ENCODE measurements at places on chromosomes 6 and 20.

GRCh38 chr20:4844751-4845465 is 123.2 kb downstream of the PRND start:
- DNase-seq, result no peak

- no peak for DNase-seq
Observed at GRCh38 chr6:145963216-145964068, 716 bp downstream of the SHPRH start.

DNA sequence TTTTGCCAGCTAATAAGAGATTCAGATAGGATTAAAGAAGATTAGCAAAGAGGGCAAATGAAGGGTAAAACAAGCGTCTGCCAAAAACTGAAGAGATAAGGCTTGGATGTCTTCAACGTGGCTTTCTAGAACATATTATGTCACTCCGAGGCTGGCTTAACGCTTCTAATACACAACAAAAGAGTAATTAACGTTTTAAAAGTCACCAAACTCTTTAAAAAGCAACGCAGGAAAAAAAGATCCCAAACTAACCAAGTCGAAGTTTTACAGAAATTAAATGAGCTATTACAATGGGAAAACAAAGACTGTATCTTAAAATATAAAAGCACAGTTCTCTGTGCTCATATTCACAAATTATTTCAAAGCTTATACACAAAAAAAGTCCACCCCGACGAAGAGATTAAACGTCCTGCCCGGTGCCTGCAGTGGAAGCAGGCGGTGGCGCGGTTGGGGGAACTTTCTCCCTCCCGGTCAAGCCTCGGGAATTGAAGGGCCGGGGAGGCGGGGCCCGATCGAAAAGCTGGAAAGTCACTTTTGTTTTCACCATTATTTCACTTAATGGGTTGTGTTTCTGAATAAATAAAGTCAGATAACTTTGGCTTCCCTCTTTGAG is 1.2 kb downstream of the MAK start:
- DNase-seq, result no peak

GRCh38 chr6:123780021-123780420 is 23.6 kb upstream of the NKAIN2 start:
- no peak for DNase-seq

DNA sequence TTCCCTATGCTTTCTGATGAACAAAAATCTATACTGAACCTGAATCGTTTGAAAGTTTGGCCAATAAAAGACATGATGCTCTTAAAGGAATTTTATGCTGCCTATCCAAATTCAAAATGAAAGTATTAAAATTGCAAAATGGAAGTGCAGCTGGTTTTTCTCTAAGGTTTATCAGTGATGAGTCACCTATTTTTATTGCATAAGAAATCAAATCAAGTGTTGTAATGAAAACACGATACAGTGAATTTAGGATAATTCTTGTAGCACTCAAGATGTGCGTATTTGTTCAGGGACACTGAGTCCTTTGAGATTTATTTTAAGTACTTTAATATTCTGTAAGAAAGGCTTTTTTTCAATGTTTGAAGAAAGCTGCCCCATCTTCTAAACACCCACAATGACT is 409.5 kb downstream of the ADGRB3 start:
- no peak for DNase-seq

GRCh38 chr6:25242567-25242966 is 36.6 kb upstream of the CARMIL1 start:
- DNase-seq, result no peak

DNA sequence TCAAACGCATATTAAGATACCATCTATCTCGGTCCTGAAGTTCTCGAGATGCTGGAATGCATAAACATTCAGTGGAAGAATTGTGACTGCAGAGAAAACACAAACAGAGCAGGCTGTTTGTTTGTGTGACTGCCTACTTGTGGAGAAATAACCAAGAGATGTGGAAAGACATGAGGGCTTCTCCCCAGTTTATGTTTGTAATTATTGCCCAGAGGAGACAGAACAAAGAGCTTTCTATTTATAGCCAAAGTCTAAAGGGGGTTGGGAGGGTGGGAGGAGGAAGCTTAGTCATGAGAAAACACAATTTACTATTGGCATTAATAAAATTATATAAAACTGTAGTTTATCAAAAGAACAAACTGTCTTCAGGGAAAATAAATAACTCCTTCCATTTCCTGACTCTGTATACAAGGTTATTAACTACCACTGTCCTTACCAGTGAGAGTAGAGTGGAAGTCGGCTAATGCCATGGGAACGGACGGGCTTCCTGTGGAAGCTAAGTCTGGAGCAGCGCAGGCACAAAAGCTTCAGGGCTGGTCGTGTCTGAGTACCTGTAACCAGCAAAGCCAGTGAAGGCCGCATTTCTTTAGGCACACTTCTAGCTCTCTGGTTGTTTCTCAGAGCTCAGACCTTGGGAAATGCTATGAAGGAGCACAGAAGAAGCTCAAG is 200.2 kb upstream of the SUPT3H start:
- no peak for DNase-seq

GRCh38 chr20:48381353-48382120 is 446.3 kb downstream of the PREX1 start:
- DNase-seq, result no peak

- no peak for DNase-seq
Observed at GRCh38 chr6:29728173-29728874, 5.1 kb downstream of the HLA-F start.

GRCh38 chr20:51135926-51136715 is 113.2 kb upstream of the KCNG1 start:
- DNase-seq, result no peak

- no peak for DNase-seq
Observed at GRCh38 chr20:23156170-23156841, 70.2 kb upstream of the CD93 start.

DNA sequence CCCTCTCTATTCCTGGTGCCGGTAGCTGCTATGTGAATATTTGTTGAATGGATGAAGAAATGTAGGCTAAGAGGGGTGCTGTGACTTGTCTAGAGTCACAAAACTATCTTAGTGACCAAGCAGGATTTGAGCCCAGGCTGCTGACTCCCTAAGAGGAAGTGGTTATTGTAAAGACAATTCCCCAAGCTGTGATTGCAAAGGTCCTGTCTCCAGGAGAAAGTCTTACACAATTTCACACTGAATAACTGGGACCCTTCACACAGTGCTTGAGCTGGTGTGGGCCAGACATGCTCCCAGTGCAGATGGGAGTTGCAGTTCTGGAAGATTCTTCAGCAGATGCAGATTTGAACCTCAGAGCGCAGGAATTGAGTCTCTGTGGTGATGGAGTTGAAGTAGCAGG is 38.1 kb downstream of the IYD start:
- DNase-seq, result no peak

DNA sequence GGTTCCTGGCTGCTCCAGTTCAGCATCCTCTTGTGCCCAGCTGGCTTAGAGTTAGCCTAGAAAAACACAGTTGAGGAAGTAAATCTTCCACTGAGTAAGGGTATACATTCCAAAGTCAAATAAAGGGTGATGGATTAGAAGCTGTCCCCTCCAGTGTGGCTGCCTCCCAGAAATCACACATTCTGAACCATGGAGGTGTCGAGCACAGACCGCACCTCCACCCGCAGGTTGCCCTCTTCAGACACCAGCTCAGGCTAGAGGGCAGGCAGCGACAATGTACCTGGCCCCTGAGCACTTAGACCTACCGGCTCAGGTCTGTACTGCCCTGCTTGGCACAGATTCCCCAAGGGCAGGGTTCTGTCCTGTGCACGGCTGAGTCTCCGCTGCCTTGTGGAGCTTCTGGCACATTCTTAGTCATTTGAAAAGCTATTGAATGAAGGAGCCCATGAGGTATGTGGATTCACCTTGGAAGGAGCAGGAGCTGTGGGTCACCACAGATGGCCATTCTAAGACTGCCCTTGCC is 118.1 kb downstream of the FAM120B start:
- DNase-seq, result no peak

- DNase-seq, result no peak
Observed at GRCh38 chr6:38684237-38684636, 18.7 kb downstream of the GLO1 start.

- DNase-seq, result no peak
Observed at GRCh38 chr20:17762243-17762872, 62.6 kb downstream of the BANF2 start.

- no peak for DNase-seq
Observed at GRCh38 chr20:63017076-63017825, 10.5 kb upstream of the BHLHE23 start.

DNA sequence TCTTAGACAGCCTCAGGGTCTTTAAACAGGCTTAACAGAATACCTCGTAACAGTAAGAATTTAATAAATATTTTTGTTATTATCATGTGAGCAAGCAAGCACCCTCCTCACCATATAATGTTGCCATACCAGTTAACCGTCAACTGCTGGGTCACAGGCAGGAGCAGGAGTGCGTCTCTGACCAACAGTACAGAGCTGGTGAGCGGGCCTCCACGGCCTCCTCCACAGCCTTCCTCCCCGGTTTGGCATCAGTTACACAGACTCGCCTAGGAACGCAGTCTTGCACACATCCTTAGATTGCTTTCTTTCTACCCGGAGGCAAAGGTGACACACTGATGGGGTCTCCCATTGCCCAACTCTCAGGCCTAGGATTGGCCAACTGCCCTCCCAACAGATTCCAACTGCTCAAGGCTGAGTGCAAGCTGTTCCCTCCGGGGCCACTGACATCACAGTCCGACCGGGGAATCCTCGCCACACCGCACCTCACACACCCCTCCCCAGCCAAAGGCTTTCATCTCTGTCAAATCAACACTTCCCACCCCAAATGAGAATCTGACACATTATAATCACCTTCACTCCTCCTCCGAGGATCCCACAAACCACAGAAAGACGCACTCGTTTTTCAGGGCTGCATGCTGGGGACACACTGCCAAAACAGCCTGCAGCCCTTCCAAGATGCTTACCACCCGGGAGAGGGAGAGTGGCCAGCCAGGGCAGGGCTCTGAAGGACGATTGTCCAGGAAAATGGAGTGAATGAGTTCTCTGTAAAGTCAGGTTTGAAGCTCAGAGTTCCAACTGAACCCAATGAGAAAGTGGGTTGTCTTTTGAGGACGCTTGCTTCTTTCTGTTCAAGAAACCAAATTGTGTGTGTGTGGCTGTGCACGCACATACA is 63.2 kb downstream of the PDE10A start:
- no peak for DNase-seq

GRCh38 chr6:52336919-52337561 is 24.9 kb upstream of the PAQR8 start:
- DNase-seq, result no peak

- DNase-seq, result no peak
Observed at GRCh38 chr6:88566746-88567534, 396.5 kb downstream of the RNGTT start.

- DNase-seq, result no peak
Observed at GRCh38 chr6:82074556-82074955, 173.0 kb downstream of the IBTK start.

- DNase-seq, result no peak
Observed at GRCh38 chr6:157983406-157984119, 1.9 kb downstream of the SYNJ2 start.

DNA sequence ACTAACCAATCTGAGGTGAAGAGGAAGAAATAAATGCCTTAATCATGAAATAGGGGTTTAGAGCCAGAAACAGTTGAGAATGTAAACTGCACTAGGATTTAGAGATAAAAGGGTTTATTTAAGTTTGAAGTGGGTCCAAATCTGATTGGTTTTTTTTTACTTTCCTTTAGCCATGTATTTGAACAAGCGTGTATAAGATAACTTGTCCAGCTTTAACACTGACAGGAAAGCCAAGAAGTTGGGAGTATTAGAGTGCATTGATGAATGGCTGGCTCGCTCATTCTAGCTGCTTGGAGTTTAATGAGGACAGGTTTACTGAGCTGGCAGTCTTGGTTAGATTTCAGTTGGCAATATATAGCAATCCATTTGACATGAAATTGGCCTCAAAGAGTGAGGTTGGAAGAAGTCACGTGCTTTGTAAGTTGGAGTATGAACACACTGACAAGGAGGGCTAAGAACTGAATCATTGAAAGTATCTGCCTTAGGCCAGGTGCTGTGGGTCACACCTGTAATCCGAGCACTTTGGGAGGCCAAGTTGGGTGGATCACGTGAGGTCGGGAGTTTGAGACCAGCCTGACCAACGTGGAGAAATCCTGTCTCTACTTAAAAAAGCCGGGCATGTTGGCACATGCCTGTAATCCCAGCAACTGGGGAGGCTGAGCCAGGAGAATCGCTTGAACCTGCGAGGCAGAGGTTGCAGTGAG is 13.7 kb downstream of the SRSF3 start:
- no peak for DNase-seq

GRCh38 chr6:7053125-7053774 is 54.5 kb upstream of the RREB1 start:
- DNase-seq, result no peak

DNA sequence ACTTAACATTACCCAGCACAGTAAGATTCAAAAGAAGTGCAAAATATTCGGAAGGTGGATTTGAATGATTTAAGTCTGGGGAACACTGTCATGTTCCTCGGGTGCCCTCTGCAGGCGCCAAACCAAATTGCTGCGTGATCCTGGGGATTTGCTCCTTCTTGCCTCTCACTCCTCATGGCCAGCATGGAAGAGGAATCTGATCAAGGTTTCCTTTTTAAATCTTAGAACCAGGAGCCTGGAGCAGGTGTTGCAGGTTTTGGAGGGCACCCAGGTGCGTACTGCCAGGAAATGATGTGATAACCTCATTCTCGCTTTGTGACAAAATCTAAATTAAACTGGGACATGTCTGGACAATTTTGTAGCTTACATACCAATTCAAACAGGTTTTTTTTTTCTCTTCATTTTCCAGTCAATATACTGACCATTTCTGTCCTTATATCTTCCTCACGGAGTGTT is 8.1 kb upstream of the PFDN4 start:
- no peak for DNase-seq

DNA sequence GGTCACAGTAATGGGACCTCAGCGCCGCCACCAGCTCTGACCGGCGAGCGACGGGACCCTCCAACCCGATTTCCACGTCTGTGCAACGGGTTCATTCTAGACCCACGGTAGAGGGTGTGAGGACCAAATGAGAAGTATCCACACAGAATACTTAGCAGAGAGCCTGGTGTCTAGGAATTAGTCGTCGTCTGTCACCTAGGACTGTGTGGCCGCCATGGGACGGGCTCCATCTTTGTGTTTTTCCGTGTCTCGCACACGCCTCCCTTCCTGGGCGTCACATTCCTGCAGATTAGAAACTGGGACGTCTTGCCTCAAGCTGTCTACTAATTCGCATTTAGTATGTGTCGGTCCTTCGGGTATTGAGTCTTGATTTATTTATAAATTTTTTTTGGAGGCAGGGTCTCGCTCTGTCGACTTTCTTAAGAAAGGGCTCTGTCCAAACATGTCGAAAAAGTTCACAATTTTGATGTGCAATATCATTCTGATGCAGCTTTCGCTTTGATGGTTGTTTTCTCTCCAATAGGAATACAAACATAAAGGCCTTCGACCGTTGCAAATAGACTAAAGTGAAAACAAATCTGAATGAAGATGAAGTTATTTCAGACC is 563 bp downstream of the MGME1 start:
- no peak for DNase-seq

GRCh38 chr20:51491393-51491792 is 51.1 kb downstream of the NFATC2 start:
- DNase-seq, result no peak

All from NCI-H1436 treated with DMSO at 0.1 percent for 48 hours (cell line).